Regular cardiac myocyte (primary cell): ENCODE measurements at places on chromosomes 5 and 9. TPM values are rescaled to one million over a fixed set of nuclear protein-coding genes. Genes with fewer than 3 reads are reported as not detected.

SPAG8 gene
- 0.58 and 1.1 TPM in 2 replicates for total RNA-seq

PCYOX1L gene
- total RNA-seq = 8.2 and 9.6 TPM in 2 replicates

GPX8 gene
- 165 and 182 TPM in 2 replicates for total RNA-seq

STKLD1 gene
- 0.19 and 0.85 TPM in 2 replicates for total RNA-seq

C5orf15 gene
- total RNA-seq = 48.5 and 74.1 TPM in 2 replicates

C5orf34 gene
- total RNA-seq = 2.8 and 6.7 TPM in 2 replicates

PAPPA gene
- total RNA-seq = 143 and 435 TPM in 2 replicates

CEL gene
- total RNA-seq = under 0.01 and 0.28 TPM in 2 replicates

NAIF1 gene
- total RNA-seq = 11.8 and 14.0 TPM in 2 replicates

FGF1 gene
- total RNA-seq = 9.6 and 10.5 TPM in 2 replicates

C1QTNF3 gene
- total RNA-seq = 0.19 and 0.85 TPM in 2 replicates

PRR16 gene
- 5.9 and 8.6 TPM in 2 replicates for total RNA-seq

PTPRD gene
- total RNA-seq = 2.3 and 9.8 TPM in 2 replicates

NIPAL4 gene
- 0.85 TPM in 1 of 2 replicates, not detected in the other for total RNA-seq

PCDHB11 gene
- total RNA-seq = 0.19 and 0.85 TPM in 2 replicates

PCDHA4 gene
- 0.19 and 0.85 TPM in 2 replicates for total RNA-seq

RANBP3L gene
- not detected in 2 replicates for total RNA-seq

LMNB1 gene
- 14.9 and 98.2 TPM in 2 replicates for total RNA-seq

DIAPH1 gene
- 16.1 and 41.4 TPM in 2 replicates for total RNA-seq

FAM120A gene
- 89.6 and 120 TPM in 2 replicates for total RNA-seq

PCDHGB3 gene
- 1.9 and 4.5 TPM in 2 replicates for total RNA-seq

INSL4 gene
- total RNA-seq = not detected in 2 replicates

PFN3 gene
- total RNA-seq = not detected in 2 replicates

LHX3 gene
- under 0.01 TPM in 1 of 2 replicates, not detected in the other for total RNA-seq

EPB41L4A gene
- 1.5 and 4.2 TPM in 2 replicates for total RNA-seq

TSSK1B gene
- under 0.01 TPM in 1 of 2 replicates, not detected in the other for total RNA-seq

SIL1 gene
- 70.2 and 106 TPM in 2 replicates for total RNA-seq

IL13 gene
- total RNA-seq = not detected in 2 replicates

PCDHB6 gene
- total RNA-seq = under 0.01 and 0.28 TPM in 2 replicates

CDX1 gene
- total RNA-seq = 0.38 and 0.56 TPM in 2 replicates

F12 gene
- total RNA-seq = 0.58 TPM in 1 of 2 replicates, not detected in the other

SPATA31D4 gene
- total RNA-seq = not detected in 2 replicates

MCIDAS gene
- not detected in 2 replicates for total RNA-seq

SKIC3 gene
- 147 and 195 TPM in 2 replicates for total RNA-seq

FOXD4L4 gene
- total RNA-seq = under 0.01 TPM in 2 replicates

ABO gene
- total RNA-seq = not detected in 2 replicates

FXN gene
- total RNA-seq = 1.4 and 6.9 TPM in 2 replicates

FBXL7 gene
- total RNA-seq = 2.3 TPM in 2 replicates

PCDHGA4 gene
- total RNA-seq = 2.9 and 8.2 TPM in 2 replicates

S1PR3 gene
- 26.8 and 52.9 TPM in 2 replicates for total RNA-seq

ENHO gene
- total RNA-seq = 0.28 TPM in 1 of 2 replicates, not detected in the other

ZDHHC21 gene
- 8.4 and 9.0 TPM in 2 replicates for total RNA-seq

IL9 gene
- total RNA-seq = not detected in 2 replicates

F2R gene
- total RNA-seq = 118 and 260 TPM in 2 replicates

RNF183 gene
- total RNA-seq = not detected in 2 replicates

ARHGEF39 gene
- total RNA-seq = 0.28 and 3.6 TPM in 2 replicates

ZCCHC10 gene
- 7.3 and 16.3 TPM in 2 replicates for total RNA-seq

GRIA1 gene
- 0.19 and 0.28 TPM in 2 replicates for total RNA-seq
